ENCODE measurements at places on chromosomes 5 and 9.

DNA sequence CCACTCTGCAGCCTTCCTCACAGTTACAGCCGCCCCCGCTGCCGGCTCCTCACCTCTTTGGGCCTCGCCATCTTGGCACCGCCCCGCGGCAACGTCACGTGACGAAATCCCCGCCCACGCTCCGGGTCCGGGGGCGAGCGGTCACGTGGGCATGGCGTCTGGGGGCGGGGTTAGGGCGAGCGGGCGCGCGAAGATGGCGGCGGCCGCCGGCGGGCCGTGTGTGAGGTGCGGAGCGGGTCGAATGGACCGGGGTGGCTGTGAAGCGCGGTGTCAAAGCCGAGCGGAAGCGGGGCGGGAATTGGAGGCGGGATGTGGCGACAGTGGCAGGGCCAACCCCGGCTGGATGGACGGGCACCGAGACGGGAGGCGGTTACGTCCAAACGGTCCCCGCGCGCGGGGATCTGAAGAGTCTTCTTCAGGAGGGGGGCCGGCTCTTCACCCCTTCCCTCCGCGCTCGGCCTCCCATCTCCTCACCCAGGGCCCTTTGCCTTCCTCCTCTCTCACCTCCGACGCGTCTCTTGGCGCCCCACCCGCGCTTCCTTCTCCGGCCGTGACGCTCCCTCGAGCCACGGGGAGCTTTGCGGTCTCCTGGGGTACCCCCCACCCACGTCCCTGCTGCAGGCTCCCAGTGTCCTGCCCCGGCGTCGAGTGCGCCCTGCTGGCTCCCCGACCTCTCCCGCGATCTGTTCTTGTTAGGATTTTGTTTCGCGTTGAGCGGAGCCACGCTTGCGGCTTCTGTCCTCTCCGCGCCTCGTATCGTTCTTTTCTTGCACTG, at the start of the genes DOLK and NUP188:
Gene DOLK (minus strand): TSS at position 77 of the 775 bp plus-strand sequence. CDS start 300 bp downstream, outside the sequence.
Gene NUP188 (plus strand): TSS at position 173 of the 775 bp plus-strand sequence. CDS start 21 bp downstream, at position 194.
- peak; percentile 99 for DNase-seq

- DNase-seq: no peak
These were observed 81.3 kb downstream of the RAPGEF1 start for GRCh38 chr9:131658377-131659129.

DNA sequence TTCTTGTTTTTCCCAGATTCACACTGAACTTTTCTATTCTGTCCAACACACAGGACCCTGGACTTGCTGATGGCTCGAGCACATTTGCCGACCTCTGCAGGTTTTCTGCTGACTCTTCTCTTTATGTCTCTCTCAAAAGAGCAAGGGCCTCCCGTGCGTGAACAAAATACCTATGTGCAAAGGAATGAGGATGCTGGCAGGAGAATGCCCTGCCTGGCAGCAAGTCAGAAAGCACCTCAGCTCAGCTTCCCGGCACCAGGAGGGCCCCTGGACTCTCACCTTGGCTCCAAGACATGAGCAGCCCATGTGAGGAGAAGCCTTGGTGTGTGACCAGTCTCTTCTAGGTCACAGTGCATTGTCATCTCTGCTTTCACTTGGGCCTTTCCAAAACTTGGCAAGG, 36.1 kb downstream of the PAPPA start:
- no peak for DNase-seq

DNA sequence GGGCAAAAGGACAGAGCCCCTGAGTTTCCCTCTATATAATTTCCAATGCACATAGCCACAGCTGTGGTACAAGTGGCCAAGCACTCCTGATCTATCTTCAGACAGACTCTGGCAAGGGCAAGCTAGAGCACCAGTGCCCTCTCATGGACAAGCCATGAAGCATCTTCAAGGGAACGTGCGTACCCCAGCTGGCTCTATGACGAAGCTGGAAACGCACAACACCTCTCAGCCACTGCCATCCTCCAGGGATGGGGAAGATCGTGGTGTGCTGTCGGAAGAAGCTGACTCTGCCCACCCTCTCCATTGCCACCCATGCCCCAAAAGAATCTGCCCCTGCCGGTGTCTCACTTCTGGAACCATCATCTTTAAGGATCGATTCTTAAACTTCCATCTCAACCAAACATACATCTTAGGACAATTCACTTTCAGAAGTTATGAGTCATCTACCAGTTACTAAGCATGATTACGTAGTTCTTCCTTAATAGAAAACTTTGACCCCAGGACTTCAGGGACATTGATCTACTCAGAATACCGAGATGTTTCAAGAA, 482.9 kb downstream of the AGTPBP1 start:
- DNase-seq: peak; percentile 80

- no peak for DNase-seq
These were observed 205.7 kb downstream of the CDK5RAP2 start for GRCh38 chr9:120374239-120374638.

DNA sequence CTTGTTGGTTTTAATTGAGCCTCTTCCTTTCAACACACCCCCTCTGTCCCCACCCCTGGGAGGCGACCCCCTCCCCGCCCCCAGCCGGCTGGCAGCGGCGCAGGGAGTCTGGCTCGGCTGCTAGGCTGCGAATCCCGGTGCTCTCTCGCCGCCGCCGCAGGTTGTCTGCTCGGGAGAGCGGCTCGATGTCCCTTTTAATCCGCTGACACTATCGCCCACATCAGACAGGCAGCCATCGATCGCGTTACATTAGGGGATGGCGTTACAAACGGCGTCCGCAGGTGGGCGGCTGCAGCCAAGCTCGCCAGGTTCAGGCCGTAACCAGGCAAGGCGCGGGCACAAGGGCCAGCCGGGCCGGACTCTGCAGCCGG, 1.3 kb downstream of the NR2F1-AS1 start:
- DNase-seq: no peak

DNA sequence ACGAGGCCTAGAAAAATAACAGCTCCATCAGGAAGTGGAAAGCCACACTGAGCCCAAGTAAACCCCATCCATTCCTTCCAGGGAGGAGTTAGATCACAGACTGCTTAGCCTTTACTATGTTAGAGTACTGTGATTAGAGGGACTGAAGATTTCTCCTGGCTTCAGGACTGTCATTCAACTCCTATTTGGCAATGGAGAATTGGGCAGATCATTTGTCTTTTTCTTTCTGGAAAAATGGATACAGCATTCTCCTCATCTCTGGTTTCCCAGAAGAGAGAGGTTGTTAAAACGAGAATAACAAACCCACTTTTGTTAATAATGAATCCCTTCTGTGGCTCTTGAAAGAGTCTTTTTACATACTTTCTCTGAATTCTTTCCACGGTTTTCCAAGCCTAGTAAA, 150.4 kb downstream of the GABRB2 start:
- DNase-seq: no peak

GRCh38 chr5:57754616-57755015, 272.0 kb upstream of the ACTBL2 start:
- DNase-seq: no peak

DNA sequence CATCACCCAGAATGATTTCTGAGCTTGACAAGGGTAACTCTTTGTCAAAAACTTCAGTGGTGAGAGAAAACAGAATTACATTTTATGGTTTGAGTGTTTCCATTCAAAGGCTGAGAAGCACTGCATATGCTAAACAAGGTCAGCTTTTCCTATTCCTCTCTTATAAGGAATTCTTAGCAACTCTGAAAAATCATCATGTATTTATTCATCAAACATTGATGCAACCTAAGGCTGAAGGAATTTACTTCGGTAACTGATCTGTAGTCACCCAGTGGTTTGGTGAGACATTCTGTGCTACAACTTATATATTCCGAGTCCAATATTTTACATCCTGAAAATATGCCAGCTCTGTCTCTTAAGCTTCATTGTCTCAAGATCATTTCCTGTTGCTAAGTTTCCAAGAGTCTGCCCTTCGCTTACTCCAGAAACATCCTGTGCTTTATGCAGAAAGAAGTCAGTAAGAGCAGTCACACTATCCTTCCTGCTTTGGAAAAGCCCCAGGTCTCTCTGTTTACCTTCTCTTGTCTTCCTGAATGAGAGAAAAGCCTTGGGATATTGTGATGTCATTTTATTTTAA, 176.6 kb upstream of the TBCA start:
- no peak for DNase-seq

- peak; percentile 78 for DNase-seq
These were observed 36.5 kb upstream of the EQTN start for GRCh38 chr9:27333241-27334052.

GRCh38 chr5:58891971-58892343, 309.1 kb downstream of the RAB3C start:
- no peak for DNase-seq

- no peak for DNase-seq
These were observed 1275.7 kb downstream of the PTPRD start for GRCh38 chr9:9337129-9337528.

GRCh38 chr9:74083681-74084433, 413.3 kb upstream of the RORB start:
- DNase-seq: no peak

DNA sequence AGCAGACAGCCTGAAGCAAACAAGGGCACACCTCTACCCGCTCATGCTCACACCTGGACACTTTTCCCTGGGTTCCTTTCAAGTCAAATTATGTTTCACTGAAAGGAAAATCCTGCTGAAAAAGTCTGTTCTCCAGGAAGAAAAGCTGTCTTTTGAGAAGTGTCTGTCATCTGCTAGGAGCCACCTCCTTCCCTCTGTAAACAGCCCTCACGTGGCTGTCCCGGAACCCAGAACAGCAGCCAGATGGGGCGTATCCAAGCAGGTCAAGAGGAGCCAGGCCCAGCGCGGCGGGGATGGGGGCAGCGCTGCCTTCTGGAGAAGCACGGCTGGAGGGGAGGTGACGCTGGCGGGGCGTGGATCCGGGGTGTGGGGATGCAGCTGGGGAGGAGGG, at the start of gene PNPLA7:
Gene PNPLA7 (minus strand): TSS at position 172 of the 391 bp plus-strand sequence. CDS start 205 bp downstream, outside the sequence.
- peak; percentile 46 for DNase-seq

DNA sequence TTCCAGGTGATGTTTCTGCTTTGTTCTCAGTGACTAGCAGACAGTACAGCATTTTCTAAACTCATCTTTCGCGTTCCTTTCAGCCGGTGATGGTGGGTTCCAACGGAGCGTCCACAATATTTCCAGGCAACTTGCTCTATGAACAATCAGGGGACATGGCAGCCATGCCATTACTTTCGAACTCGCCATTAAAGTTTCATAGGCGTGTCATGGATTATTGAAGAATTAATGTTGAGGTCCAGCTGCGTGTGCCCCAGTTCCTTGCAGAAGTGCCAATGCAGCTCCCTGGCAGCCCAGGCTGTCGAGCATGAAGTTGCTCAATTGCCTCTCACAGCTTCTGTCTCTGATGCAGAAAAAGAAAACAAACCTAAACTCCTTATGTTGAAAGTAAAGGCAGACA, 262.2 kb downstream of the IRX2 start:
- no peak for DNase-seq

DNA sequence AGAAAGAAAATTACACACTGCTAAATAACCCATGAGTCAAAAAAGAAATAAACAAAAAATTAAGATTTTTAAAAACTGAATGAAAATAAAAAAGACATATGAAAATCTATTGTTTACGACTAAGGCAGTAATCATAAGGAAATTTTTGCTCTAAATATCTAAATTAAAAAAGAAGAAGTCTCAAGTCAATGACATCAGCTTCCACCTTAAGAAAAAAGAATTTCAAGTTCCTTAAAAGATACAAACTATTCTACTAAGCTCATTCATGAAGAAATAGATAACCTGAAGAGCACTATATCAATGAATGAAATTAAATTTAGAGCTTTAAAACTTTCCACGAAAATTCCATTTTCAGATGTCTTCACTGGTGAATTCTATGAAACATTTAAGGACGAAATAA, 15.7 kb upstream of the STARD4 start:
- no peak for DNase-seq

DNA sequence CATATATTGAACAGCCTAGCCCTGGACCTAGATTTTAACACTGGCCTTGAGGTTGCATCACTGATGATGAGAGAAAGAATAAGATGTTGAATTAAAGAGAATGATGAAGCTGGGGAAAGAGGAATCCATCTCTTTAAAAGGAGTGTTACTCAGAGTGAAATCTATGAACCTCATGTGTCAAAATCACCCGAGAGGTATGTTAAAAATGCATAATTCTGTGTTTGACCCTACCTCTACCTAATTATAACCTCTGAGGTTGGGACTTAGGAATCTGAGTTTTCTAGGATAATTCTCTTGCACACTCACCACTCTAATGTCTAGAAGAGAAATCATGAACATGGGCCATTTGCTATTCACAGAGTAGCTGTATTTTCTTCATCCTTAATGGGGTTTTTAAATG, 479.4 kb downstream of the ENC1 start:
- DNase-seq: no peak

DNA sequence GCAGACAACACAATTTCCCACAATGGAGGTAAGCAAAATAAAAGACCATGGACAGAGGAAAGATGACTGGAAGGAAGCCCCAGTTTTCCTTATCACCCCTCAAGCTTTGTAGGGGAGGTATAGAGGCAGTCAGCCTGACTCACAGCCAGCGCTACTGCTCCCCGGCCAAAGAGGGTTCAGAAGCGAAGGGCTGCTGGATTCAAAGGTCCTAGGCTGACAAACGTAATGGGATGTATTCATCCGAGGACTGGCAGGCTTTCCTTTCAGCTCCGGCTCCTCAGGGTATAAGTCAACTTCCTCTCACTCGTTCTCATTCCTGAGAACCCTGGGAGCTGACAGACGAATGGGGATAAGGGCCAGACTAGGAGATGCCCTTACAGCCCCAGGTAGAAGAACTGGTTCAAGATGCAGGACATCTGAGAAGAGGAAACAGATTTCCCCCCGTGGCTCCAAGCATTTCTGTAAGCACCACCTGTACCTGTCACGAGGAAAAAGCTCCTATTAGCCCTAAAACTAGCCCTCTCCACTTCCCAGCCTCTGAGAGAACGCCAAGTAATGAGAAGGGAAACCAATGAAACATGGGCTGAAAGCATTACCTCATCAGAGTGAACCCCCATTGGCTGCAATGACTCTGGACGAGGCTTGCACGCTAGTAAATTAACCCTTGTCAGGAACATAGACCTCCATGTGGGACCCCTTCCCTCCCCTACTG, 22.1 kb upstream of the FAM13B start:
- no peak for DNase-seq

GRCh38 chr5:777756-778161, 6.8 kb downstream of the ZDHHC11B start:
- no peak for DNase-seq

DNA sequence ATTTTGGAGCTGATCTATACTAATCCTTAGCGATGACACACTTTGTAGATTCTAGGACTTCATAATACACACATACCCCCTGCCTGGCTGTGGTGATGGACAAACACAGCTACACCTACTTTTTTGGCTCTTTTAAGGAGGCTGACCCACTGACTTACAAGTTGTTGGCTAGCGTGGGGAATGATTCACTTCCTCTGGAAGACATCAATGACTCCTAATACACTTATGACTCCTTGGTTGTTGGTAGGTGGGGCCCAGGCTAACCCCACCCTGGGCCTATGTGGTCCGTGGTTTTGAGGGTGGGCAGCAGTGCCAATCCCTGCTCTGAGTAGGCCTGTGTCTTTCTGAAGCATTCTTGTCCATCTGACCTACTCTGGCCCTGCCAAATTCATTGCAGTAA, 144.4 kb downstream of the SLC12A2 start:
- DNase-seq: no peak
